ENCODE measurements at places on chromosomes 6 and 20. TPM values are rescaled to one million over a fixed set of nuclear protein-coding genes. Genes with fewer than 3 reads are reported as not detected.

Gene SULF2
- 80.7 TPM for polyA plus RNA-seq

Gene GGTLC1
- not detected for polyA plus RNA-seq

Gene RNF39
- 1.3 TPM for polyA plus RNA-seq

Gene RALY
- 143 TPM for polyA plus RNA-seq

Gene PARD6B
- polyA plus RNA-seq: 24.4 TPM

Gene KHDC1L
- 0.33 TPM for polyA plus RNA-seq

Gene SLC17A4
- 1.4 TPM for polyA plus RNA-seq

Gene OR2H1
- not detected for polyA plus RNA-seq

Gene IL17F
- 0.28 TPM for polyA plus RNA-seq

Gene TRDN
- 2.7 TPM for polyA plus RNA-seq

Gene C20orf202
- 0.58 TPM for polyA plus RNA-seq
